ENCODE measurements at places on chromosomes 1 and 21.

GRCh38 chr1:119015547-119015946, 27.4 kb upstream of the TBX15 start:
- no peak for DNase-seq

- no peak for DNase-seq
These were observed at the start of gene PLEKHG5 for GRCh38 chr1:6491480-6491962. Gene PLEKHG5 (minus strand): TSS chr1:6491667. CDS start chr1:6477571, 14,096 bp downstream.

GRCh38 chr1:114128293-114128692, 25.4 kb downstream of the SYT6 start:
- DNase-seq, result no peak

DNA sequence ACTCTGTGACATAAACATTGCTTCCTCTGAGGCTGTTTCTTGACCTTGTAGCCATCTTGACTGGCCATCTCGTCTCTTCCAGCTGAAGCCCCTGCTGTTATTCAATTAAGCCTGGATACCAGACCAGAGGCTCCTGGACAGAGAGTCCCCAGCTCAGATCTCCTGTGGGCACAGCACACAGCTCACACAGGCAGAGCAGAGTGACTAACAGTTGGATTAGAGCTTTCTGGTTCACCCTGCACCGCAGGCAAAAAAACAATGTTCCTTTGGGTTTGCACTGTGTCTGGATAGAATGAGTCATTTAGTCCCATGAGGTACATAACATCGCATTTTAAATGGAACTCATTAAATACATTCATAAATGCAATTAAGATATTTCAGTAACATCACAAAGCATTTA, 33.4 kb upstream of the USH2A start:
- no peak for DNase-seq

GRCh38 chr1:26084844-26085243, 17.4 kb upstream of the TRIM63 start:
- DNase-seq, result no peak

GRCh38 chr1:56064705-56065104, 514.7 kb downstream of the PLPP3 start:
- no peak for DNase-seq

GRCh38 chr1:217626321-217626720, 4.6 kb downstream of the GPATCH2 start:
- DNase-seq, result no peak

- no peak for DNase-seq
These were observed 47.4 kb downstream of the CAPZB start for GRCh38 chr1:19437891-19438294.

- no peak for DNase-seq
These were observed 1.4 kb downstream of the TIPRL start for GRCh38 chr1:168180148-168180524.

All from NCI-H446 (cell line).